ENCODE measurements at places on chromosomes 2 and 18.

DNA sequence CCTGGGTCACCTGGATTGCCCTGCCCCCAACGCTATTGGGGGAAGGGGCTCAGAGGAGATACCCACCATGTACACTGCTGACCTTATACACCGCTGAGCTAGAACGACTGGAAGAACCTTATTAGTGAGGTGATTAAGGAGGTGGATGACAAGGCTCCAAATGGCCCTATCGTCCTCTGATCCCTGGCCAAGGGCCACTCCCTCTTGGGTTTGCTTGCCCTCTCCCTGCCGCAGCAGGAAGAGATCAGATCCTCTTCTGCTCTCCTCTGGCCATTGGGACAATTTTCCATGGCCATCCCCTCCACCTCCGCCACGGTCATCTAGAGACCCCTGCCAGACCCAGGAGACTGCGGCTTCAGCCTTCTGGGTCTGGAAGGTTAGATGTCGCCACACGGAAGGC lies 1.2 kb downstream of the ZNF514 start:
- DNase-seq: no peak

- DNase-seq: no peak
These were observed 12.3 kb downstream of the FBLN7 start for GRCh38 chr2:112150447-112150846.

GRCh38 chr2:50875561-50875960 lies 156.4 kb downstream of the NRXN1 start:
- no peak for DNase-seq

DNA sequence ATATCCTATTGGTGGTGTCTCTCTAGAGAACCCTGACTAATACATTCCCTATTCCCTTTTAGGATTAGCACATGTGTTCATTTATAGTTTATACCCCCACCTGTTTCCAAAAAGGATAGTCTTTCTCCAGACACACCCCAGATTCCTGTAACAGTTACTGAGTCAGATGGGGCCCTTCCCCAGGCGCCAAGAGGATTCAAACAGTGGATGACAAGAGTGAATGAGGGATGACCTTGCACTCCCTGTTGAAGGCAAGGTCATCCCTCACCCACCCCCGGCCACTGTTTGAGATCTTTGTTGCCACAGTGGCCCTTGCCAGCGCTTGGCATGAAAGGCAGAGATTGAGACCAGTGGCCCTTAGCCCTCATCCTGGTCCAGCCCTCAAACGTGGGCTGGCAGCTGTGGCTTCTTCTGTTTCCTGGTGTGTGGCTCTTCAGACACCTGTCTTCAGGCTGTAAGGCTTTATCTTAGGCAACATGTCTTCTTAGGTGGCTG lies 15.3 kb upstream of the REEP1 start:
- no peak for DNase-seq

DNA sequence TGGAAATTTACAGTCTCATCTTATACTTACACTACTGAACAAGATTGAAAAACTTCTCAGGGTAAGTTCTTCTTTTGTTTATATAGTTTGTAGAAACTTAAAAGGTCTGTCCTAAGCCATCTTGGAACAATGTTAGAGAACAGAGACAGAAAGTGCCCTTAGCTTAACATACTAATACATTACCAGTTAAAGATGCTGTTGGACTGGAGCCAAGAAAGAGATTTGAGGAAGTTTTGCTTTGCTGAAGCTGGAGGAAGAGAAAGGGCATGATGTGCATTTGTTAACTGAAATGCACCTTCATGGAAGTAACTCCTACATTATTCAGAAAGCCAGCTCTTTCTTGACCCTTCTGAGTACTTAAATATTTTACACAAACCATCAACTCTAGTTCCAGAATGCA lies 66.5 kb upstream of the TNFRSF11A start:
- DNase-seq: no peak

DNA sequence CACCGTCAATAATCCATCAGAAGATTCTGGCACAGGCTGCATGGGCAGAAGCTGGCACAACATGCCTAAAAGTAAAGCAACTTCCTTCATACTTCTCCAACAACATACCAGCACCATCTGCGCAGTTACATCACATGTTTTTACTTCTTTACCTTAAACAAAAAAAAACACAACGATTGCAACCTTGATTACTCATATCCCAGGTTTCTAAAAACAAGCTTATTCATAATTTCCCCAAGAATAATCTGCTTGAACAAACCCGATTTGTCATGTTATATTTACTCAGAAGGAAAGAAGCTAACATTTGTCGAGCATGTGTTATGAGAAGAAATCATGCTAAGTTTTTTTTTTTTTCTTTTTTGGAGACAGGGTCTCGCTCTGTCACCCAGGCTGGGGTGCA lies 54.7 kb downstream of the THADA start:
- no peak for DNase-seq

DNA sequence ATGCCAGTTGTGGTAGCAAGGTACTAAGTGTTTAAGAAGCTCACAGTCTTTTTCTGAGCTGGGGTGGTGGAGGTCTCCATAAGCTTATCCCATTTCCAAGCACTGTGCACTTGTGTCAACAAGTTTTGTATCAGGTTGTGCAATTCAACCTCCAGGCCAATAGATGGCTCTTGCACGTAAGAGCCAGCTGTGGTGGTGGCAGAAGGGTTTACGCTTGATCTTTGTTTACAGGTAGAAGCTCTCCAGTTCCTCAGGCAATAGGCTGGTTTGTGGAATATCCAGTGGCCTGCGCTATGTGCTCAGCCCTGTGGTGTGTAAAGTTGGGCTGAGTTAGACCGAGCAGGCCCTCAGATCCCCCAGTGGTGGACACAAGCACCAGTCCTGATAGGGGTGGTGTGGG lies 89.7 kb upstream of the CNTNAP5 start:
- no peak for DNase-seq

- no peak for DNase-seq
These were observed 34.2 kb upstream of the NR4A2 start for GRCh38 chr2:156366753-156367152.
